A549 treated with GW870086 at 1 μM for 4 hours (cell line): ENCODE measurements at places on chromosomes 5 and 9. TPM values are rescaled to one million over a fixed set of nuclear protein-coding genes. Genes with fewer than 3 reads are reported as not detected.

Gene PAPPA
- total RNA-seq, result 18.8 to 29.7 TPM (median 26.2 TPM) in 5 replicates

Gene SPATA31A5
- not detected in 5 replicates for total RNA-seq

Gene EPB41L4B
- total RNA-seq, result 17.9 to 21.3 TPM (median 20.6 TPM) in 5 replicates

Gene ENTREP1
- total RNA-seq, result 0.41 to 0.75 TPM (median 0.58 TPM) in 5 replicates

Gene LMAN2
- 184 to 212 TPM (median 199 TPM) in 5 replicates for total RNA-seq
